ENCODE measurements at places on chromosomes 13 and 19.

DNA sequence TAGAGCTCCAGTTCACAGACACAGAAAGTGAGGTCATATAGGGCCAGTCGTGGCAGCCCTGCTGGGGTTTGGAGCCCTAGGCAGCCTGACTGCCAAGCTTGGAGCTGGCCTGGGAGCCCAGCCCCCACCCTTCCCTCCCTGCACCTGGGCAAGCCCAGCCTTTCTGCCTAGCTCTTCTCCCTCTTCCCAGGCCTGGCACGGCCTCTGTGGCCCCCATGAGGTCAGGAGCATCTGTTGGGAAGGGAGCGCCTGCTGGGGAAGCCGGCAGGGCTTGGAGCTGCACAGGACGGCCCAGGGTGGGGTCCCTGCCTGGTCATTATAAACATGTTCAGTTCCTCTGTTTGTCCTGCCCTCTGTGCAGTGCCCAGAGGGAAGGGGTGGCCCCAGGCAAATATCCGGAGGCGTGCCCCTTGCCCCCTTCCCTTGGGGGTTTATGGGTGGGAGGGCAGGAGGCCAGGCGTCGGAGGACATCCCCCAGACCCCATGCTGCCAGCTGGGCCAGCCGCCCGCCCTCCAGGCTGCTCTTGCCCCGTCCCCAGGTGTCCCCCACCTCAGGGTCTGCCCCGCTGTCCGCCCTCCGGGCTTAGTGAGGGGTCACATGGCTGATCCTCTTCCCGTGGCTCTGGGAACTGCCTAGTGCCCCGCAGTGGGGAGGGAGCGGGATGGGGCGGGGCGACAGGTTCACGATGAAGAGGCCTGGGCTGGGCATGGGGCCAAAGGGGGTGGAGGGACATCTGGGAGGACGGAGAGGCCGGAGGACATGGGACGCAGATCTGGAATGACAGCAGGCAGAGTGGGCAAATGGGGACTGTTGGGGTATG lies 30.0 kb upstream of the NCCRP1 start:
- DNase-seq, result peak; percentile 35

DNA sequence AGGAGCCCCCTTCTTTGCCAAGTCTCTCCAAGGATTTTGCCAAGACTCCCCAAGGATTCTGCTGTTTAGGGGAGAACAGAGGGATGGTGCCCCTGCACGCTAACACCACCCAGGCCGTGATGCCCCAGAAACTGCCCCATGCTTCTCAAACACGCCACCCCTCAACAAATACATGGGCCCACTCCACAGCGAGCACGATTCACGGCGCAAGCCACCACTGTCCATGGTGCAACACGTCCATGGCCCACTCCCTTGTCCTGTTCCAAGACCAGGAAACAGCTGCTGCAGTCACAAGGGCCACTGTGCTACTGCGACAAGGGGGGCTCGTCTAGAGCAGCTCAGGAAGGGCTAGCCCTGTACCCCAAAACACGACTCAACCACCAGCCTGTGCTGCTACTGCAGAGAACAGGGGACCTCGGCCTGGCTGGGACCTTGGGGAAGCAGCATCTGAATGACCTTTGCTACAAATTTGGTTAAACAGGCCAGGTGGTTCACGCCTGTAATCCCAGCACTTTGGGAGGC lies 36.5 kb upstream of the ISYNA1 start:
- DNase-seq, result no peak

DNA sequence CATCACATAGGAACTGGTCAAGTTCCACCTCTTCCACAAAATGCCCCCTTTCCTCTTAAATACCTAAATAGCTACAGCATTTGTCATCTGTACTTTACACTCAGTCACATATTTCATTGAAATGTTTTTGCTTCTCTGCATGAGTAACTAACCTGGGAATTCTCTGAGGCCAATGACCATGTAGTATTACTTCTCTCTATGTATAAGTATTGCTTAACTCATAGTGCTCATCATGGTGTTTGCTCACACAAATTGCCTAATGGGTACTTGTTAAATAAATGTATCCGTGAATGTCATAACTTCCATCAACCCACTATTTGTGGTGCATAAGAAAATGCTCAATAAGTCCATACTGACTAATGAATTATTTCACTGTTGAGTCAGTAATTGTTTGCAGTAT lies 115.5 kb downstream of the FGF14 start:
- DNase-seq, result peak; percentile 92

DNA sequence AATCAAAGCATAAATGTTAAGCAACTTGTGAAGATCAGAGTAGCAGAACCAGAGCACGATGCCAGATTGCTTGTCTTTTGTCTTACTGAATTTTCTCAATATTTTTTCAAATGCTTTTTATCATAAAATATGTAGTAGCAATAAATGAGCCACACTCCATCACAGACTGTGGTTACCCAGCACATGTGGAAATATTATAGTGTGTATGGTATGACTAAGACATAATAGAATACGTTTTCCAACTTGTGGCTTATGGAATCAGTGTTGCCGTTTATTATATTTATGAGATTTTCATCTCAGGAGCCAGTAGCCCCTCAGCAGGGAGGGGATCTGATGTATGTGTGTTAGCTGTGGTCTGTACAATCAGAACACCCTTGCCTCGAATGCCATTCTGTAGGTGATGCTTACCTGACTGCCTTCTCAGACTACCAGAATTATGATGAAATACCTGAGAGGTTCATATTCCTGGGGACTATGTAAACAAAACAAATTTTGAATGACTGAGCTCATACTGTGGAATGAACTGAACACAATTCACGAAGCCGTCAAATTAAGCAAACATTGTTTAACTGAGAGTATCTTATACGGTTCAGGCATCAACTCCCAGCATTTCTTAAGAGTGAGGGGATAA lies 1.9 kb downstream of the SCEL start:
- no peak for DNase-seq

GRCh38 chr13:111367340-111367739 lies 46.9 kb downstream of the TEX29 start:
- no peak for DNase-seq

- peak; percentile 78 for DNase-seq
Observed at GRCh38 chr19:11496391-11497163, 9.1 kb downstream of the ZNF653 start.

DNA sequence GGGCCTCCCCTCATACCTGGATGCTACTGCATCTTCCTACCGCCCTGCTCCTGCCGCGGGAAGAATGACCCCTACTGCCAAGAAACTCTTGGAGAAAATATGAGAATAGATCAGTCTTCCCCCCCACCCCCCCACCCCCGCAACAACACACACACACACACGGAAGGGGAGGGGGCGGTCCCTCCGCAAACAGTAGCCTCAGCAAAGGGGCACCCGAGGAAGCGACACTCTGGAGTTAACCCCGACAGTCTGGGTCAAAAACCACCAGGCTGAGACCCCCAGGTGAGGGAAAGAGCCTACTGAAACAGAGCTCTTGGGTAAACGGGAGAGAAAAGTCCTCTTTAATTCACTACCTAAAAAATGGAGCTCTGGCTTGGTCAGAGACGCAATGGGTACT lies 1.2 kb downstream of the MED26 start:
- DNase-seq, result no peak

DNA sequence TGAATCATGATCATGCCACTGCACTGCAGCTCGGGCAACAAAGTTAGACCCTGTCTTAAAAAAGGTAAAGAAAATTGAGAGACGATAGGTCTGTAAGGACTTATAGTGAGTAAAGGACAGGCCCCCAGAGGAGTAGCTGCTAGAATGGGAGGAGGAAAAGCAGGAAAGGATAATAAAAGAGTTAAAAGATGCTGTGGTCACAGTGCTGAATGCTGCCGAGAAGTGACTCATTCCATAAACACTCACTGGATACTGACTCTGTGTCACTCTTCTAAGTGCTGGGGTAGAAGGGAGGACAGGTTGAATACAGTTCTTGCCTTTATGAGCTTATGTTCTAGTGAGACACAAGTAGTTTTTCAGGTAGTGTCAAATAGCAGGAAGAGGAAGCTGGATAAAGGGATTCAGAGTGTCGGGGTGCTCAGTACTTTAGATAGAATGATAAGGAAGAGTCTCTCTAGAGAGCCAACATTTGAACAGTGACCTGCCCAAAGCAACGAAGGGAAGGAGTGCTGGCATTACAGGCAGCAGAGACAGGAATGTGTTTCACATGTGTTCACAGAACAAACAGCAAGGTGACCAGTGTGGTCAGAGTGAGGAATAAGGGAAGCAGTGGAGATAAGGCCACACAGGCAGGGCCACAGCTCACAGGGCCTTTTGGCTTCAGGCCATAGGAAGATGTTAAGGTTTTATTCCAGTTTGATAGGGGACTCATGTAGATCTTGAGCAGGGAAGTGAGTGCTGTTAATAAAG lies 1240.5 kb downstream of the UQCRFS1 start:
- DNase-seq, result peak; percentile 95

GRCh38 chr19:33407140-33407551 lies 33.6 kb downstream of the CEBPG start:
- no peak for DNase-seq

- peak; percentile 25 for DNase-seq
Observed at GRCh38 chr19:48696353-48697010, 711 bp downstream of the FUT2 start.

- no peak for DNase-seq
Observed at GRCh38 chr13:76641056-76641455, 245.1 kb downstream of the KCTD12 start.

DNA sequence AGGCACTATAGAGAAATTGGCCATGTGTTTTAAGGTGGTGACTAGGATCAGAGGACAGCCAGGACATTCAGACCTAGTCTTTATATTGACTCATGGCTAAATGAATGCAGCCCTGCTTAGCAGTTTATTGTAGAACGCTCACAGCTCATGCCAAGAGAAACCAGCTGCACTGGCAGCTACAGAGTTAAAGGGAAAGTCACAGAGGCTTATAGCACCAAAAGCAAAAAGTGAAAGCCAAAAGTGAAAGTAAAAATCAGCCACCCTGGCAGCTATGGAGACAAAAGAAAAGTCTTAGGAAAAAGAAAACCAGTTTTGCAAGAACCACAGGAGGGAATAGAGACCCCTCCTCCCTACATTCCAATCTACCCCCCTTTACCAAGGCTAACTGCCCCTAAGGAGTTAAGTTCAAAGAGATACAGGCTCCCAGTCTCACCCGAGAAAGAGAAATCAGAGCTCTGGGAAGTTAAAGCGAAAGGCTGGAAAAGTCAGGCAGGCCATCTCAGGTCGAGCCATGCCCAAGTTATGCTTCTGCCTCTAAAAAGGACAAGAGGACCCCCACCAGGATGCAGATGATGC lies 99.0 kb downstream of the ZNF429 start:
- DNase-seq, result peak; percentile 61

- DNase-seq, result no peak
Observed at GRCh38 chr19:46886546-46887239, 25.9 kb downstream of the ARHGAP35 start.

DNA sequence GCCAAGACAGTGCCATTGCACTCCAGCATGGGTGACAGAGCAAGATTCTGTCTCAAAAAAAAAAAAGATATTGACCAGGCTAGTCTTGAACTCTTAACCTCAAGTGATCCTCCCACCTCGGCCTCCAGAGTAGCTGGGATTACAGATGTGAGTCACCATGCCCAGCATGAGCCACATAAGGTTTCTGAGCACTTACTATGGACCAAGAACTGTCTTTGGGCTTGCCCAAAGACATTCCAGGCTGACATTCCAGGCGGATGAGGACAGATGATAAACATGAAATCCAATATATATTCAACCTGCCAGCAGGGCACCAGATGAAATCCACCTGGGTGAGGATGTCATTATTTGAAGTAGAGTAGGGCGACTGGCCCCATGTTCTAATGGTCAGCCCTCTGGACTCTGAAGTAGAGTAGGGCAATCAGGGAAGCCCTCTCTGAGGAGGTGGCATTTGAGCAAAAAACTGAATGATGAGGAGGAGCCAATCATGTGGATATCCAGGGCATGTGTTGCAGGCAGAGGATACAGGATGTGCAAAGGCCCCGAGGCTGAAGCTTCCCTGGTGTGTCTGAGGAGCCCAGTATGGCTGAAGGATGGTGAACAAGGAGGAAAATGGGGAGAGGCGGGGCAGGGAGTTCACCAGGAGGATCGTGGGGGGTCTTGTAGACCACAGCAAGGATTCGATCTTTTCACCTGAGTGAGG lies 4.0 kb downstream of the C19orf38 start:
- DNase-seq, result peak; percentile 73

DNA sequence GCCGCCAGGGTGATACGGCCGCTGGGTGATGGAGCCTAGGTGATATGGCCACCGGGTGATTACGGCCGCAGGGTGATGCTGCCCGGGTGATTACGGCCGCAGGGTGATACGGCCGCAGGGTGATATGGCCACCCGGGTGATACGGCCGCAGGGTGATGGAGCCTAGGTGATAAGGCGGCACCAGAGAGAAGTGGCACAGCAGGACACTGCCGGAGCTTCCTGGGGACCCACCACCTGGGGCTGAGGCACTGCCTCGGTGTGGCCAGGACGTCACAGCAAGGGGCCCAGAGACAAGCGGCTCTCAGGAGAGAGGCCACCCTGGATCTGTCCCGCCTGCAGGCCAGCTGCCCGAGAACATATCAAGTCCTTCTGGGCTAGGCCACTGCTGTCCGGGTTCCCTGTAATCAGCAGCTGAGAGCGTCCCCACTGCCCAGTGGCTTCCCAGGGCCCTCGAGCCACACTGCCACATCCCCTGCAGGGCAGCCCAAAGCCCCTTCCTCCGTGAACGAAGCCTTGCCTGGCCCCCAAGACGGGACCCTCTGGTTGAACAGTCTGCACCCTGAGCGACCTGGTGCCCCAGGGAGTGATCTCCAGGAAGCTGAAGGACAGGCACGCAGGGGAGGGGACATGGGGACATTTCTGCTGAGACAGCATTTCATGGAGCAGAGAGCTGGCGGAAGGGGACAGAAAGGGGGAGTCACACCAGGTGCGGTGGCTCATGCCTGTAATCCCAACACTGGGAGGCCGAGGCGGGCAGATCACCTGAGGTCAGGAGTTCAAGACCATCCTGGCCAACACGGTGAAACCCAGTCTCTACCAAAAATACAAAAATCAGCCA lies 22.1 kb downstream of the ZNF787 start:
- DNase-seq, result no peak

DNA sequence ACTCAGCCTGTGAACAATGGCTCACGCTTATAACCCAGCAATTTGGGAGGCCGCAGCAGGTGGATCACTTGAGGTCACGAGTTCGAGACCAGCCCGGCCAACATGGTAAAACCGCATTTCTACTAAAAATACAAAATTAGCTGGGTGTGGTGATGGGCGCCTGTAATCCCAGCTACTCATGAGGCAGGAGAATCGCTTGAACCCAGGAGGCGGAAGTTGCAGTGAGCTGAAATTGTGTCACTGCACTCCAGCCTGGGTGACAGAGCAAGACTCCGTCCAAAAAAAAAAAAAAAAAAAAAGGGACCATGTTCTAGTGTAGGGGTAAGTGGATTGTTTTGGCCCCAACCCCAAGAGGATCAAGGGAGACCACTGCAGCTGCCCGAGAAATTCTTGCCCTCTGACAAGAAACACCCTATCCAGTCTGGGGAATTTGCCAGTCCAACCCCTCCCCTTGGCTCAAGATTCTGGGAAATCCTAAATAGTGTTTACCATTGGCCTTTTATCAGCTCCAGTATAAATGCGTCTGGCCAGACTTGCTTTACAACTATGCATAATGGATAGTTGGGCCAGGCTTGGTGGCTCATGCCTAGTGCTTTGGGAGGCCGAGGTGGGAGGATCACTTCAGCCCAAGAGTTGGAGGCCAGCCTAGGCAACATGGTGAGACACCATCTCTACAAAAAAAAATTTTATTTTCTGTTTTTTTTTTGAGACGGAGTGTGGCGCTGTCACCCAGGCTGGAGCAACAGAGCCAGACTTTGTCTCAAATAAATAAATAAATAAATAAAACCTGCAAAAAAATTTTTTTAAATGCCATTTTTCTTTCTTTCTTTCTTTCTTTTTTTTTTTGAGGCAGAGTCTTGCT lies 5.1 kb upstream of the DHDH start:
- DNase-seq, result no peak

GRCh38 chr13:84439108-84439507 lies 556.8 kb upstream of the SLITRK1 start:
- peak; percentile 18 for DNase-seq

GRCh38 chr19:47758443-47758804 lies 13.1 kb downstream of the NOP53 start:
- DNase-seq, result no peak

Data from kidney tubule cell (primary cell).